ENCODE measurements at places on chromosomes 3 and 15.
A peak's percentile ranks its signal among the peaks of the same experiment; 100 is the strongest.

GRCh38 chr3:69011096-69011730 is 2.3 kb downstream of the EOGT start:
- no peak for DNase-seq

- DNase-seq: no peak
These were observed 10.7 kb upstream of the HACD2 start for GRCh38 chr3:123595396-123596180.

- no peak for DNase-seq
These were observed 57.9 kb upstream of the DCUN1D1 start for GRCh38 chr3:183038221-183038620.

- DNase-seq: no peak
These were observed 85.2 kb downstream of the UBE2E2 start for GRCh38 chr3:23288286-23288685.

- no peak for DNase-seq
These were observed 58.3 kb downstream of the NMNAT3 start for GRCh38 chr3:139619484-139619883.

DNA sequence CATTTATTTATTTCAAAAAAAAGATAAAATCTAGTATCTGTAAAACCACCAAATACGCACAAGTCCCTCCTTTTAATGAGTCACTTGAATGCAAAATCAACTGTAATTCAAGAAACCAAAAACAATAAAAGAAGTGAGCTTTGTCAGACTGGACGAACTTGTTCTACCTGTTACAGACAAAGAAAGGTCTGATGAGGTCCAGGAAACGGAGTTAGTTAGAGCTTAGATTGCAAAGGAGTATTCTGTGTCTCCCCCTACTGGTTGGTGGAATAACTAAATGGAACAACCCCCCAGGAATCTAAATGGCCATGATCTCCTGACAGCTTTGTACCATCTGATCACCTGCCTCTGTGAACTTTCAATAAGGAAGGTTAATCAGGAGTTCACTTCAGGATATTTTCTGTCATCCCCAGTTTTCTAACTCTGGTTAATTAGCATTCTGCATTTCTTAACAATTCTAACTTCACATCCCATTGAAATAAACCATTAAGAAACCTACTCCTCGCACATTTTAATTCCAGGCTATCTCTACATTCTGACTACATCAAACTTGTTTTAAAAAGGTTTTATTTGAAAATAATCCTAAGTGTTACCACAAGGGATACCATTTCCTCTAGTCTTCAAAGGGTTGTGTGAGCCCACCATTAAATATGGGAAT is 333.0 kb upstream of the SATB1 start:
- DNase-seq: peak; percentile 71

- no peak for DNase-seq
These were observed 575.1 kb downstream of the FOXP1 start for GRCh38 chr3:71008350-71008935.

DNA sequence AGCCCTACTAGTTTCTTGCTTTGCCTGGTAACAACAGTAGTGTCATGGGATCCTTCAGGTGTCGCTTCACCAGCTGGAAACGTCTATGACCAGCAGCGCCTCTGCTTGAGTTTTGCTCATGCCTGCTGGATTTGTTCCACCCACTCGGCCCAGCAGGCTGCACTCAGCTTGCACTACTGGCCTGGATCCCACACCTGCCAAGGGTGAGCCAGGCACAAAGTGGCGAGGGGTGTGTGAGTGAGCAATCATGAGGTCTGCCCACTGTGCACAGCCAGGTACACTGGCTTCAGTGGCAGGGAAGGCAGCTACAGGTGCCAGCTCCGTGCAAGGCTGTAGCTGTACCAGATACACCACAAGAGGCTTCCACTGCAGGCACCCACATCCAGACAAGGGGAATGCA is 282.8 kb downstream of the UBE2E2 start:
- no peak for DNase-seq

GRCh38 chr15:94532226-94532625 is 300.9 kb downstream of the MCTP2 start:
- DNase-seq: no peak

GRCh38 chr3:178646186-178646862 is 110.1 kb downstream of the KCNMB2 start:
- DNase-seq: peak; percentile 29

DNA sequence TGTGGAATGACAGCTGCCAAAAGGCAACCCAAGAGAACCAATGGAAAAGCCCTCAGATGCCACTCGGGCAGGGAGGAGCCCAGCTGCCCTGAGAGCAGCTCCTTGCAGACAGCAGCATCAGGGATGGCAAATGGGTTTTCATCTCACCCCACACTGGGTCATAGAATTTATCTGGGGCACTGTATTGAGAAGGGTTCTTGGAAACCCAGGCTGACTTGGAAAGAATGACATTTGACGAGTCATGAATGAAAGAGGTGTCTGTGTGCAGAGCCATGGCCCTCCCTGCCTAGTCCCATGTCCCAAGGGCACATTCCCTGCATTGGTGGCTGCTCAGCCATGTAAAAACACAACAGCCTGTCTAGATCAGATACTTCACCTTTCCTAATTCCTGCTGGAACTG is 157.9 kb upstream of the BHLHE40 start:
- no peak for DNase-seq

GRCh38 chr3:52313774-52314188 is 2.3 kb upstream of the DNAH1 start:
- no peak for DNase-seq

DNA sequence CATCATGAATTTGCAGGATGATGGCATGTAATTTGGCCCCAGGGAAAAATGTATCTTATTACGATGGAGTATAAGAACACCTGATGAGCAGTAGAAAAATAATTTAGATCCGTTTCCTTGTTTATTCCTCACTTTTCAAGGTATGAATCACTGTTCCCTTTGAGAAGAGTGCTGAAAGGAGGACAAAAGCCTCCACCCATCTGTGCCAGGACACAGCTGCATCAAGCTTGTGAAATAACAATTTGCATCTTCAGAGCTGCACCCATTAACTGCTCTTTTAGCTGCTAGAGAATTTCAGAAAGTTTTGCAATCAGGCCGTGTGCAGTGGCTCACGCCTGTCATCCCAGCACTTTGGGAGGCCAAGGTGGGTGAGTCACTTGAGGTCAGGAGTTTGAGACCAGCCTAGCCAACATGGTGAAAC is 9.6 kb downstream of the CLDND1 start:
- DNase-seq: no peak

DNA sequence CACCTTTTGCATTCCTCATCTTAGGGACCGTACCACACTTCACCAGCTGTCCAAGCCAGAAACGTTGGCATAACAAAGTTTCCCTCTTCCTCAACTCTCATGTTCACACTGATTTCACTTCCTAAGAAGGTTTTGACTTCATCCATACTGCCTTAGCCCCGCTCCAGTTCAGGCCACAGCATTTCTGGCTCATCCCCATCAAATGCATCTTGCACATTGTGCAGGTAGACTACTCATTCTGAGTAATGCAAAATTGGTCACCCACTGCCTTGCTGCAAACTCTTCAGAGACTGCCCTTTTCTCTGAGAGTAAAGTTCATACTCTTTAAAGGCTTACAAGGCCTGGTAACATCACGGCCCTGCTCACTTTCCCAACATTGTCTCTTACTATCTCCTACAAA is 8.8 kb downstream of the NUSAP1 start:
- no peak for DNase-seq

DNA sequence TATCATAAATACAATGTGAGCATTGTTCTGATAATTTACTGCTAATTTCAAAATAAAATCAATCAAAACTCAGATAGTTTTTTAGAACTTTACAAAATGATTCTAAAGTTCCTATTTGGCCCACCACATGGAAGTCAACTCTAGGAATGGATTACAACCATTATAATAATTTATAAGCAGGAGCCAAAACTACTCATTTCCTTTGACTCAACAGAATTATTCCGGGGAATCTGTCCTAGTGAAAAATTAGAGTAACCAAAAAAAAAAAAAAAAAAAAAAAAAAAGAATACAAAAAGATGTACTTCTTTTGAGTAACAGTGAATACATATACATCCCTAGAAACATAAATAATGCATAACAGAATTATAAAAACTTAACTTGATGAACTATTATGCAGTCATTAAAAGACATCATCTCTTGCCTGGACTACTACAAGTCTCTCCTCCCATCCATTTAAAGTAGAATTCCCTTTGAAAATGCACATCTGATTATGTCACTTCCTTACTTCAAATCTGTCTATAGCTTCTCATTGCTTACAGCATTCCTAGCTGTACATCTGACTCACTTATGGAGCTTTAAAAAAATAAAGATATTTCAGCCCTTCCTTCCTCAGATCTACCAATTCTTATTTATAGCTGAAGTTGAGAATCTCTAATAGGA is 43.4 kb downstream of the HDGFL3 start:
- DNase-seq: no peak

DNA sequence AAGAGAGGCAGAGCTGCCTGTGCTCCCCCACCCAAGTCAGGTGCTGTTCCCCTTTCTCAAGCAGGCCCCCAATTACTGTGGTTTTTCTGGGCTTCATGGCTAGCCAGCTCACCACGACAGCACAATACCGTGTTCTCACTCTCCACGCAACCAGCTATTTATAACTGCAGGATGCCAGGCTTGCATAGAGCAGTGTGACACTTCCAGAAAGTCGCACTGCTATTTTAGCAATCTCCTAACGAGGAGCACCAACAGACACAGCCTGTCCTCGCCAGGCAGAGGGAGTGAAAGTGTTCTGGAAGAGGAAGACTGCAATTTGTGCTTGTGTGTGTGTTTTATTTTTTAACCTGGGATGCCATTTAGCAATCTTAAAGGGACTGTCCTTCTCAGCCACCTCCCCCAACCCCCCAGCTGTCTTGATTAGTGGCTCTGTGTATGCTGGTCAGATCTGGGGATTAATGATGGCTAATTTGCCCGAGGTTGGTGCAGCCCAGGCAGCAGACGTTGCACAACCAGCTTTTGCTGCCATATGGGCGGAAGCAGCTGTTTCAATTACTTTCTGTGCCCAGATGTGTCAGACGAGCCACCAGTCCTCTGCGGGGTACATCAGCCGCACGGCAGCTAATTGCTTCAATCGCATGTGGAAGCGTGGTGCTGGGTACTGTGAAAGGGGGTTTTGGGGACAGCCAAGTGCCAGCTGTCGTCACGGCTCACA is 268.0 kb upstream of the ARRDC4 start:
- DNase-seq: peak; percentile 74

DNA sequence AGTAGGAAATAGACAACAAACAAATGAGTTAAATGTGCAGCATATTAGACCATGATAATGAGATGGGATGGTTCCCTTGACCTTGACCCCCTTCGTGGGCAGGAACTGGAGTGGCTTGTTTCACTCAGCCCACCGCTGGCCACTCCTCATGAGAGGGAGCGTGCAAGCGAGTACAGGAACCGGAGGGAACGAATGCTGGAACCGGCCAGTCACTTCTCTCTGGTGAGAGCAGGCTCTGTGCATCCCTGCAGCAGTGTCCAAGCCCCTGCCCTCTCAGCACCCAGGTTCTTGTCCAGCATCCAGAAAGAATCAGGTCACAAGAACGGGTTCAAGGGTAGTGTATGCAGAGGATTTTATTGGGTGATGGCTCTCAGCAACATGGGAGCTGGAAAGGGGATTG is 17.2 kb upstream of the IREB2 start:
- DNase-seq: no peak

DNA sequence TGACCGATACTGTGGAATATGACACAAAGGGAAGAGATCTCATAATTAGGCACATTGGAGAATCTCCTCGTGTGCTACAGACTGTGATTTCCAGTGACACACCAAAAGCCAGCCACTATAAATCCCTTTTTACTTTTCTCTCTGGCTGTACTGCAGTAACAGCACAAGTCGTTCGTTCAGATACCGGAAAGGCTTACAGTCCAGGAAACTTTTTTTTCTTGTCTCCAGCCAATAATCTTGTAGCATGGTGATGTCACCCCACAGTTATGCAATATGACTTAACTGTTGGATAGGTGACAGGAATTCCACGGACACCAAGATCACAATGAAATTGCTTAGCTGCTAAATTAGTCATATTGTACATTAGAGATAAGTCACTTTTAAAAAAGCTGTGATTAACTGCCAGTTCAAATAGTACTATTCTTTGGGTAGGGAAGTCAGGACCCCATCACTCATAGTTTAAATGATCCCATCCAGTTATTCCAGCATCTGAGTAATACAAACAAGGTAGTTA is 36.3 kb upstream of the TSC22D2 start:
- no peak for DNase-seq

DNA sequence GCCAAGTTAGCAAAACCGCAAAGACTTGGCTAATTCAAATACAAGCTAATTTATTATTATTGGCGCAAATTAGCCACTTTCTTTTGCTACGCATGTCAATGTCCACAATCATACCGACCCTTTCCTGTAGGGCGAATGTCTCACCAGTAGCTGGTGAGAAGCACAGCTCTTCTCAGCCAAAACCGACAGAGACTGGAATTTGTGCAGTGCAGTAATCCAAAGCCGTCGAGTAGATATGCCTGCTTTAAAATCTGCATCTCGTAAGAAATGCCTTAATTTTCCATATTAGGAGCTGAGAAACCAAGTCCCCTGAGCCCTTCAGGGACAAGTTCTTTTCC is 614 bp upstream of the MINDY2 start:
- DNase-seq: no peak

DNA sequence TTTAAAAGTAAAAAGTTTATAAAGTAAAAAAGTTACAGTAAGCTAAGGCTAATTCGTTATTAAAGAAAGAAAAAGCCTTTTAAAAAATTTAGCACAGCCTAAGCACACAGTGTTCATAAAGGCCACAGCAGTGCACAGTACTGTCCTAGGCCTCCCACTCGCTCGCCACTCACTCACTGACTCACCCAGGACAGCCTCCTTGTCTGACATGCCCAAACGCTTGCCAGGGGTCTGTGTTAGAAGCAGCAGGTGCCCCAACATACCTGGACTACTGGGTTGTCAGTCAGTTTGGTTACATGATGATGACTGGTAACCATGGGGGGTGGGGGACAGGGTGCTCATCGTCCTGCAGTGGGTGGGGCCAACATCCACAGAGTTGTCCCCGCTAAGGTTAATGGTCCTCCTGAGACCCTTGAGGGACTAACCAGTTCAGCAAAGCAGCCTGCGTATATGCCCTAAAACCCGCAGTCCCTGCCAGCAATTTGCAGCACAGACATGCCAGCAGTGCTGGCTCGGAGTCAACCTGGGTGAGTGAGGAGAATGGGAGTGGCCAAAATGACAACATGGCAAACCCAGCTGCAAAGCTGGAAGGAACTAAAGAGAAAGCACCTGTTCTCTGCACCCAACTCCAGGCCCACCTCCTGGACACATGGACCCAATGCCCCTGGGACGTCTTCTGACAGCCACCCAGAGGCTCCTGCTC is 49.2 kb downstream of the CYFIP1 start:
- no peak for DNase-seq

DNA sequence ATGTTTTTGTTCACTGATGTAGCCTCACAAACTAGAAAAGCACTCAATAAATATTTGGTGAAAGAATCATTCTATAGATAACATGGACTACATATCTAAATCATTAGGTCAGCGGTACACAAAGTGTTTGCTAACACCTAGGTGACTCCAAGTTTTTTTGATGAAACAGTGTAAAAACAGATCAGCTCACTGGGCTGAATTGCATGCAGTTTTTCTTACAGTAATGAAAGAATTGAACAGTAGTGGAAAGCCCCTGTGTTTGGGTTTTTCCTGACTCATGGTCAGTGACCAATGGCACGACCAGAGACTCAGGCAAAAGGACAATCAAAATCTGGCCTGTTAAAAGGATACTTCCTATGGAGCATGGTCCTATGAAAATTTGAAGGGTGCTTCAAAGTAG is 384.3 kb upstream of the EPHA6 start:
- no peak for DNase-seq

Data from NCI-H2081 treated with DMSO at 0.1 percent for 48 hours (cell line).